ENCODE measurements at places on chromosomes 11 and 22.

- DNase-seq, result no peak
These were observed 91.1 kb upstream of the SORL1-AS1 start for GRCh38 chr11:121543836-121544380.

DNA sequence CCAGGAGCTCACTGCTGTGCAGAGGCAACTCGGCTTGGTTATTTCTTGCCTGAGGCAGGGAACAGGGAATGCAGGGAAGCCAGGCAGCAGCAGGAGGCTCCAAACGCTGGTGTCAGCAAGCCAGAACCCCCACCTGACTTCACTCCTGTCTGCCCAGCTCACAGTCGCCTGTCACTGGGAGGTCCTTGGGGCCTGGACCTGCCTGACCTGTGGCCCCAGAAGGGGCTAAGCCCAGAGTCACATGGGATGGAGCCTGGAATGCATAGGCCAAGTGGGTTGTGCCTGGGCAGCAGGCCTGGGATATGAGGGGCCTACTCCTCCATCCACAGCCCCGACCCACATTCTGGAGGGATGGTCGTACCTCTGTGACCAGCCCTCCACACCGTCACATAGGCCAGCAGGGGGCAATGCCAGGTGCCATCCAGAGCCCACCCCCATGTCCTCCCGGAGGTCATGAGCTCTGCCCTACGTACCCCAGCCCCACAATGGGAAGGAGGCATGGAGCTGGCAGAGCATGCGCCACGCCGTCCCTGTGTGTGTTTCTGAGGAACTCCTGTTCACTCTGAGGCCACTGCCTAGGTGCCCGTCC lies 5.2 kb downstream of the RASSF7 start:
- no peak for DNase-seq

- DNase-seq, result no peak
These were observed 32.1 kb upstream of the PRODH start for GRCh38 chr22:18968011-18968749.

DNA sequence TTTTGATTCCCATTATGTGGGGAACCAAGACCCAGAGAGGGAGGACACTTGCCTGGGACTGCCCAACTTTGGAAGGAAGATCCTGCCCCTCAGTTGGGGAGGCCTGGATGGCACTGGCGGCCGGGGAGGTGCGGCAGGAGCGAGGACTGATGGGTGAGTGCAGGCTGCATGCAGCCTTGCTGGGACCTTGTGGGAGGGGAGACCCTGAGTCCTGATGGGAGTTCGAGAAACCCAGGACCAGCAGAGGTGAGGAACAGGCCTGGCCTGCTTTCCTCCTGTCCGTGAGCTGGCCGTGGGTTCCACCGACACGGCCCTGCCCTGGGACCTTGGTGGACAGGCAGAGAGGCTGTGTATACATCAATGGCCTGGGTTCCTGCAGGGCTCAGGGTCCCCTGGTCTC lies 19.3 kb upstream of the SMIM38 start:
- DNase-seq, result no peak

- DNase-seq, result no peak
These were observed 62.7 kb downstream of the LDLRAD3 start for GRCh38 chr11:36006556-36006955.

GRCh38 chr11:8292351-8292750 lies 28.7 kb upstream of the LMO1 start:
- DNase-seq, result no peak

GRCh38 chr11:90916706-90917105 lies 693.9 kb upstream of the CHORDC1 start:
- no peak for DNase-seq

DNA sequence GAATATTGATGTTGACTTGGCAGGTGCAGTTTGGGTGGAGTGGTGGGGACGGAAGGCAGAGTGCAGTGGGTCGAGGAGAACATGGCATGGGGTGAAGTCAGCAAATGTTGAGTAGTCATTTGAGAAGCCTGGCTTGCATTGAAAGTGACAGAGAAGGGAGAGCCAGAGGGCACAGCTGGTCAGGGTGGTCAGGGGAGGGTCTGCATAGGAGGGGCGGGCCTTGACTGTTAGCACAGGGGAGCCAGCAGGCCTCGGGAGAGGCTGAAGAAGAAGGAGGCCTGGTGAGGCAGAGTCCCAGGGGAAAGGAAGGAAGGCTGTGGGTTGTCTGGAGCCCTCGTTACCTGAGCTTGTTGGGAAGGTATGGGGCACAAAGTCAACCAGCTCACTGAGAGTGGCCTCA lies 230.8 kb upstream of the TBCEL start:
- DNase-seq, result no peak

- no peak for DNase-seq
These were observed 320 bp upstream of the PHLDA2 start for GRCh38 chr11:2929531-2929949.

DNA sequence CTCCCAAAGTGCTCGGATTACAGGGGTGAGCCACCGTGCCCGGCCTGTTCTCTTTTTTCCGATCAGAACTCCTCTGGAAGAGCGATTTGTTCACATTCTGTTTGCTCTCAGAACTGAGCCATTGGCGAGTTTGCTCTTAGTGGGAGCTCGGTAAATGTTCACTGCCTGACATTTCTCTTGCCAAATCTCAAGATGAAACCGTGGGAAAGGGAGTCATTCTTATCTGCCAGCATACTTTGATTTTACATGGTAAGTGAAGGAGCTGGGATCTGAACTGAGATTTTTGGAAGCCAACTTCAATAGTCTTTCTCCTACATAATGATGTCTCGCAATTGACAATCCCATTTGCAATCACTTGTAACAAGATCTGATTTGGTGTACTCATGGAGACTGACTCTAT lies 445.8 kb upstream of the ISX start:
- DNase-seq, result no peak

- no peak for DNase-seq
These were observed 400.3 kb downstream of the AASDHPPT start for GRCh38 chr11:106477776-106478175.

- DNase-seq, result no peak
These were observed 18.8 kb downstream of the P2RY2 start for GRCh38 chr11:73236854-73237253.

DNA sequence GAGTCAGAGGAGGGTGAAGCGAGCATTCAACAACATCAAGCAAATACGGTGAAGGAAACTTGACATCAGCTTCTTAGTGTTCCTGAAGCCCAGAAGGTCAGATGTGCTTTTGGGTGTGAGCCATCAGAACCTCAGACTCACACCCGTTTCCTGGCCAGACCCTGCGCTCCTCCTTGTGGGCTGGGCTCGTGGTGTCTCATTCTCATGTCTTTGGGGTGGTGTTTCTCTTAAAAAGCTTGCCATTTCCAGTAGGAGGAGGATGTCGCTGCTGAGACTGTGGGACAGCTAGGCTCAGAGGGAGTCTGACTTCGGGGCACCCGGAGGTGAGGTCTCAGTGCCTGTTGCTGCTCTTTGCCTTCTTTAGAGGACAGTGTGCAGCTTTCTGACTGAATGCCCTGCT lies 24.2 kb downstream of the PPFIBP2 start:
- no peak for DNase-seq

DNA sequence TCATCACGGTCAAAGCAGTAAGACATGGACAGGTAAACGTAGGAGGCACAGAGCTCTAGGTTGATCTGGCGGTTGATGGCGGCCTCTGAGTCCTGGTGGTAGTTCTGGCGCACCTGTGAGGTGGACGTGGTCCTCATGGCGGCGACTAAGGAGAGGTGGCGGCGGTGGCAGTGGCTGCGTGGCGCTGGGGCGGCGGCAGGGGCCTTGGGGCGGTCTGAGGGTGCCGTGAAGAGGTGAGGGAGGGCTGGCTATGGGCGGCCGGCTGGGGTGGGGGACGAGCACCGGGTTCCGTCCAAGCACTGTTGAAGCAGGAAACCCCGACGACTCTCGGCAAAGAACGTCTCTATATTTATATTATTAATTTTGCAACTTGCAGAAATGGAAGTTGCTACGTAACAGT lies 85.6 kb downstream of the RSF1 start:
- no peak for DNase-seq

GRCh38 chr11:24513479-24514218 lies 16.8 kb downstream of the LUZP2 start:
- no peak for DNase-seq

GRCh38 chr22:39296981-39297489 lies 22.4 kb downstream of the RPL3 start:
- no peak for DNase-seq

DNA sequence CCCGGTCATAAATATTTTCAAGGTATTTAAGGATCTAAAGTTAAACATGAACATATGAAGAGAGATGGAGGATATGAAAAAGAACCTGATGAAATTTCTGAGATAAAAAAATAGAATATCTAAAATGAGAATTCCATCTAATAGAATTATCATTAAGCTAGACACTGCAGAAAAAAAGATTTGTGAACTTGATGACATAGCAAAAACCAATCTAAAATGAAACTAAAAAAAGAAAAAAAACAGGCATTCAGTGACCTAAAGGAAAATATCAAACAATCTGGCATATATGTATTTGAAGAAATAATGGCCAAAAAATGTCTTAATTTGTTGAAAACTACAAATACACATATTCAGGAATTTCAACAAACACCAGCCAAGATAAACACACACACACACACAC lies 81.6 kb upstream of the ZC3H12C start:
- DNase-seq, result no peak

DNA sequence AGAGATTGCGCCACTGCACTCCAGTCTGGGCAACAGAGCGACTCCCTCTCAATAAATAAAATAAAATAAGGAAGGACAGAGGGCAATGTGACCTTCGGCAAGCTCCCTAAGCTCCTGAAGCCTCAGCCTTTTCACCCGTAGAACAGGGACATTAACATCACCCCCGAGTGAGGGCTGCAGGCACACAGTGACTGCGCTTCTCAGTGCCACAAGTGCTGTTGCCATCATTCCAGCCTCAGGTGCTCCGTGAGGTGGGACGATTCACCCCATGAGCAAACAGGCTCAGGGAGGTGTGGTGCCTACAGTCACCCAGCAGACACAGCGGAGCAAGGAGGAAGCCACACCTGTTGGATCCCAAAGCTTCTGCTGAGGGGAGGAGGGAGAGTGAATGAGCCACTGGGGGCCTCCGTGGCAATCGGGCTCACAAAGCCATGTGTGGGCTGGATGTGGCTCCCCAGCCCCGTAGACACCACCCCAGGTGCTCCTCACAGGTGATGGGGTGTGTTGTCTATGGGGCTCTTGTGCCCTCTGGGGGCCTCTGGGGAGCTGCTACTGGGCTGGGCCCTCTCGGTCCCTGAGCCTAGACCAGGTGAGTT lies 9.1 kb upstream of the TCF20 start:
- no peak for DNase-seq

GRCh38 chr11:19929147-19929546 lies 216.5 kb downstream of the NAV2 start:
- DNase-seq, result no peak

DNA sequence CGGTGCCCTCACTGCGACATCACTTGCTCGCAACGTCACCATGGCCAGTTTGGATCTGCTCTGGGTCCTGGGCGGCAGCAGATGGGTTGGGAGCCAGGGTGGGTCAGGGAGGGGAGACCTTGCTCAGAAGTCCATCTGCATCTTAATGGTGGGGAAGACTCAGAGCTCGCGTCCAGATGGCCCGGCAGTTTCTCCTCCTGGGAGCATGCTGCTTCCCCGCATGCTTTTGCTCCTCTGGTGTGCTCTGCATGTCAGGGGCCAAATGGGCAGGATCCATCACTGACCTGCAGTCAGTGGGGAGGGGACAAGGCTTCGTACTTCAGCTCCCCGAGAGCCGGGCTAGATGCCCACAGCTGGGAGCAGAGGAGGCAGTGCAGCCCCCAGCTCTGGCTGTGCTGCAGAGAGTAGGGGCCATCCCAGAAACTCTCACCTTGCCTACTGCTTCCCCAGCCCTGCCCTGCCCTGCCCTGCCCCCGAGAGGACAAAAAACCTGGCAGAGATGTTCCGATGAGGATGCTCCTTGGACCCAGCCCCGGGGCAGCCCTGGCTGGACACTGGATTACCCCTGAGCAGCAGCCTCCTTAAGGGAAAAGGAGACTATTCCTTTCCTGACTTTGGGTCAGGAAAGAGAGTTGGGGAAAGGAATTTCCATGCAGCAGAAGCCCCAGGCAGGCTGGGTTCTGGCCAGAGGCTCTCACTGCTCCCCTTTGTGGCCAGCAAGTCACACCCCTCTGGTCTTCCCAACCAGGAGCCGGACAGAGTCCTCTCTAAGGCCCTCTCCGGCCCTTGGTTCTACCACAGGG lies 149.9 kb downstream of the PKNOX2 start:
- no peak for DNase-seq

DNA sequence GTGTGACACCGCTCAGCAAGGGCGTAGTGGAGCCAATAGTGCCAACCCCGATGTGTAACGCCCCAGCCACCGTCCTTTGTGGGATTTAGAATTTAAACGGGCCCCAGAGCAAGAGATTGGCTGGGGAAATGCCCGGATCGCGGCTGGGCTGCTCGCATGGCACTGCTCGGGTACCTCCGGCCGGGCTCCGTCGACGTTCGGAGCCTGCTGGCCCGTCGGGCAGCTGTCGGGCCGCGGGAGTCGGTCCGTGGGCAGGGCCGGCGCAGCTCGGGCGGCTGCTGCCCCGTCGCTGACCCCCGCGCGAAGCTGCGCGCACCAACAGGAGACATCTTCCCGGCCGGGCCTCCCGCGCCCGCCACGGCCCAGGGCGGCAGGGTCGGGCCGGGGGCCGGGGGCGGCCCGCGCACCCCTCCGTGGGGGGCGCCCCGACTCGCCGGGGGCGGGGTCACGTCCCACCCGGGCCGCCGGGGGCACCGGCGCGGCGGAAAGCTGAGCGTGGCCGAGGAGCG lies 1.3 kb upstream of the KDM2A start:
- no peak for DNase-seq

DNA sequence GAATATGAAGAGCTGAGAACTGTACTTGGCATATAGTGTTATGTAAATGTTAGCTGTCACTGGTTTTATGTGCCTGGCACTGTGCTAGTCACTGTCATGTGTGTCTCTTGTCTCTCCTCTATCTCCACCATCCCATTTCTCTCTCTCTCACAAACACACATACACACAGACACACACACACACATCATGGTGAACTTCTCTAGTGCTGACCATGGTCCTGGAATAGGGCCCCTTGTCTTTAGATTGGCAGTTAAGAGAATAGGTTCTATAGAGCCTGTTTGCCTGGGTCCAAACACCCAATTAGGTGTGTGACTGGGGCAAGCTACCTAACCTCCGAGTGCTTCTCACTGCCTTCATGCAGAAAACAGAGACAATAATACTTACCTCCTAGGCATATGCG lies 109.7 kb upstream of the NARS2 start:
- DNase-seq, result no peak

GRCh38 chr11:58685973-58686722 lies 45.6 kb downstream of the GLYAT start:
- DNase-seq, result no peak

- no peak for DNase-seq
These were observed 62.5 kb downstream of the MACROD1 start for GRCh38 chr11:64103277-64103985.

GRCh38 chr11:17021511-17021910 lies 7.3 kb upstream of the PLEKHA7 start:
- no peak for DNase-seq

- no peak for DNase-seq
These were observed 34.1 kb downstream of the CD44 start for GRCh38 chr11:35173011-35173511.

All from cerebellar nuclear complex (tissue), 1 donor.